ENCODE measurements at places on chromosomes 4 and X. TPM values are rescaled to one million over a fixed set of nuclear protein-coding genes. Genes with fewer than 3 reads are reported as not detected.

The CCSER1 gene
- polyA plus RNA-seq, result not detected

The PABPC5 gene
- not detected for polyA plus RNA-seq

The GPM6B gene
- not detected for polyA plus RNA-seq

The SPIN2B gene
- 9.6 TPM for polyA plus RNA-seq

The DDX53 gene
- not detected for polyA plus RNA-seq

The ZC4H2 gene
- 3.7 TPM for polyA plus RNA-seq

The CCDC120 gene
- 4.0 TPM for polyA plus RNA-seq

The CDKL2 gene
- 0.88 TPM for polyA plus RNA-seq

The HMX1 gene
- not detected for polyA plus RNA-seq

DNA sequence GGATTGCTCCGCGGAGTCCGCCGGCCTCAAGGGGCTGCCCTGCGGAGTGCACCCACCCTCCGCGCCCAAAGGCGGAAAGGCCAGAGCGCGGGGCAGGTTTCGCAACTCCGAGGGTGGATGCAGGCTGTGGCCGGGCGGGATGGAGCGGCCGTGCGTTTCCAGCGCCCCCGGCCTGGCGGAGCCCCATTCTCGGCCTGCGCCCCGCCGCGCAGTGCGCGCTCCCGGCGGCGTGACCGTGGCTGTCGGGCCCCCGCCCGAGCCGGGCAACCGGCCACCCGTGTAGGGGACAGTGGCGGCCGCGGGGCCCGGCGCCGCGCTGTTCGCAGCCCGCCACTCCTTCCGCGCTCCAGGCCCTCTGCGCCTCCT is 331 bp downstream of the SETD7 start:
- DNase-seq, result no peak

DNA sequence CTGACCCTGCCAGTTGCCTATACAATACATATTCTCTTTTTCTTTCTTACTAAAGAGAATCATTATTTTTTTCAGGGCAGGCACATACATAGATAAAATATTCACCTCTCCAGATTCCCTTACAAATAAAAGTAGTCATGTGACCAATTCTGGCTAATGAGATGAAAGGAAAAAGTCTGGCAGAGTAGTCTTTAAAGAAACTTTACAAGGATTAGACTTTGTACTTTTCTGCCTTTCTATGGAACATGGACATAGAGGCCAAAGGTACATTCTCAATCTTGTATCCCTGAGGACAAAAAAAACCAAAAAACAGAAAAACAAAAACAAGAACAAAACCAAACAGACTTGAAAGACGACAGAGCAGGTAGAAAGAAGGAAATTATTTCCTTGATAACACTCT is 75.6 kb downstream of the DCK start:
- no peak for DNase-seq

DNA sequence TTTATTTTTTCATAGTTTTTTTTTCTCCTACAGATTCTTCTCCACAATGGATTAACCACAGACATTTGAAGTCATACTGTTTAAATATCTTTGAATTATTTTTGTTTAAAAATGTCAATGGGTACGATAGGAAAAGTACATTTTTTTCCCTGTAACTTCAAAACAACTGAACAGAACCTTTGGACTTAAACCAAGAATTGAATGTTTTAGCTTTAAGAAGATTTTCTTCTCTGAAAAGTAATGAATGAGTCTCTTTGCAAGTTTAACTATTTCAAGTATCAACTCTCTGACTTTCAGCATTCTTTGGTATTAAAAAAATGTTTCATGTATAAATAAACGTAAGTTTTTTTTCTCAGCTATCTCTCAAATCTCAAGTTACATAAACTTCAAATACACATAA is 364.3 kb downstream of the FBXO8 start:
- no peak for DNase-seq

DNA sequence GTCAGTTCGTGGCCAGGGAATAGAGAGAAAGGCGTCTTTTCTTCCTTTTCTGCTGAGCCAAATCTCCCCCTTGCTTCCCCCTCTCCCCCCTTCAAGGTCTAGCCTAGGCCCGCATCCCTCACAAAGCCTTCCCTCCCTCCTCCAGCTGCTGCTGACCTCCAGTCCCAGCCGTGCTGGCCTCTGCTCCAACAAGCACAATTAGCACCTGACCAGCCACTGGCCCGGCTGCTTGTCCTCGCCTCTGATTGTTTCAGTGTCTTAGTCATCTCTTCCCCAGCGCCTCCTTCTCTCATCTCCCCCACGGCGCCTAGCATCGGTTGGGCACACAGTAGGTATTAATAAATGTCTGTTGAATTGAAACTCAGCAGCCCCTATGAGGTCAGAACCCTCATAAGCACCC is 4.2 kb downstream of the ELF4 start:
- DNase-seq, result no peak

- DNase-seq, result no peak
Measured at GRCh38 chr4:182878633-182879495, 38.3 kb downstream of the DCTD start.

DNA sequence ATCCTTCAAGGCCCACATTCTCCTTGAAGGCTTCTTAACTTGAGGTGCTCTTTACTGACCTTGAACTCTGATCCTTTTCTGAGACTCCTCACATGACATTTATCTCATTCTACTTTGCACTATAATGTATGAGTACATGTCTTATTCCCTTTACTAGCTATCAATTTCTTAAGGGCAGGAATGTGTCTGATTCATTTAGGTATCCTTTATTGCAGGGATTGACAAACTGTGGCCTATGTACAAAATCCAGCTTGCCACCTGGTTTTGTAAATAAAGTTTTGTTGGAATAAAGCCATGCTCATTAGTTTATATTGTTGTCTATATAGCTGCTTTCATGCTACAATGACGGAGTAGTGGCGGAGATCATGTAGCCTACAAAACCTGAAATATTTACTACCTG is 36.7 kb downstream of the SLC4A4 start:
- no peak for DNase-seq

- DNase-seq, result no peak
Measured at GRCh38 chrX:56226980-56227379, 5.2 kb upstream of the KLF8 start.

GRCh38 chr4:26787461-26788340 is 72.9 kb upstream of the STIM2 start:
- DNase-seq, result peak; percentile 28

DNA sequence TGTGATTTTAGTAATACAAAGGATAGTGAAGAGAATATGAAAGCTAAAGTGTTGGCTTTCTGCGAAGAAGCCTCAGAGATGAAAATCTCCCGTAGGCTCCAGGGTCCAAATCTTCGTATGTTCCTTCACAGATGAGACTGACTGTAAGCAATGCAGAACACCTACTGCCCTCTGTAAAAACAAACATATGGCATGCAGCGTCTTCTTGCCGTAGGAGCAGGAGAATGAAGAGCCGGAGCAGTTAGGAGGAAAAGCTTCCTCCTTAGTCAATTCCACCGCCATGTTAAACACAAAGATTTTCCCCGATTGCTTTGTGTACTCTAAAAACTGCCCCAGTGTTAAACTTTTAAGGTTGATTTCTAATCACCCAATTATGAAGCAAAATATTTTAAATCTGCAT is 22.5 kb downstream of the RWDD4 start:
- peak; percentile 36 for DNase-seq

DNA sequence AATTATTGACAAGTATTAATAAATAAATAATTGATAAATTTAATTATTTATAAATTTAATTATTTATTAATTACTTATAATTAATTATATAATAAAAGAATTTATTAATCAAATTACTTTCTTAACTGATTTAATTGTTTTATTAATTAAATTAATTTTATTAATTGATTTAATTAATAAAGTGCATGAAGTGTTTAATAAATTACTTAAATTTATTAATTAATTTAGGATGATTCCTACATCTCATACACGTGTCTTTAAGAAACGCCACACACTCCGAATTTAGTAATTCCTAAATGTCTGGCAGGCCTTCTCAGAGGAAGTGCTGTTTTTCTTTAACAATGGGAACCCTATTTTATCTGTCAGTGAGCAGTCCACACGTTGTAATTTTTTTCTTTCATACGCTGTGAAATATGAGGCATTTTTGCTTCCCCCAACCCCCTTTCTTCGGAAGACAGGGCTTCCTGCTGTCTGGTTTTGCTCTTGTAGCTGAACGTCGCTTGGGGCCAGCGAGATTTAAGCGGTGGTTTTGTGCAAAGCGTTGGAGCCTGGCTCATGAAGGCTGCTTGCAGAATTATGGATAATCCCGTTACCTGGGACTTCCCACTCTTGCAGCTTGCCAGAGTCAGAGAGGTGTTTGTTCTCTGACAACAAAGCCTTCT is 46.8 kb downstream of the CRLF2 start:
- DNase-seq, result peak; percentile 84

DNA sequence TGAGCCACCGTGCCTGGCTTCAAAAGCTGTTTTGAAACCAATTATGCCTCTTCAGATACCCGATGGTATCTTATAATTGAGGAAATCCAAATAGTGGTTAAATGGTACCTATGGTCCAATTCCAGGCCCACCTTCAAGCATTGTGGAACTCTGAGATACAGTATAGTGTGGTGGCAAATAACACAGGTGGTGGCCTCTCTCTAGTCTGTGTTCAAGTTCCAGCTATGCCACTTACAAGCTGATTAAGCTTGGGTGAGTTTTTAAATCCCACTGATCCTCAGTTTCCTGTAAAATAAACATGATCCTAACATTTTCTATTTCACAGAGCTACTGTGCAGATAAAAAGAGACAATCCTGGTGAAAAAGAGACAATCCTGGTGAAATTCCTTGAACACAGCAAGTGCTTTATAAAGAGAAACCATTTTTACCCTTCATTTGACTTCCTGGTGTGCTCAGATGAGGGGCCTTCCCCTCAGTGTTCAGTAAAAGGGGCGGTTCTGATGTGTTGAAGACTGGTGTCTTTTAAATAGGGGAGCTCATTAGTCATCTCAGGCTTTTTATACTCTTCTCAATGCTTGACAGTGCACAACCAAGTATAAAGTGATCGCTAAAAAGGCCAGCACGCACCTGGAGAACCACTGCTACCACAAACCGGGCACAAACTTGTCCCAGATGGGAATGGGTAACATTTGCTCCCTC is 30.8 kb upstream of the CD40LG start:
- no peak for DNase-seq

All from A549 (cell line).